ENCODE measurements at places on chromosomes 2 and 18.

DNA sequence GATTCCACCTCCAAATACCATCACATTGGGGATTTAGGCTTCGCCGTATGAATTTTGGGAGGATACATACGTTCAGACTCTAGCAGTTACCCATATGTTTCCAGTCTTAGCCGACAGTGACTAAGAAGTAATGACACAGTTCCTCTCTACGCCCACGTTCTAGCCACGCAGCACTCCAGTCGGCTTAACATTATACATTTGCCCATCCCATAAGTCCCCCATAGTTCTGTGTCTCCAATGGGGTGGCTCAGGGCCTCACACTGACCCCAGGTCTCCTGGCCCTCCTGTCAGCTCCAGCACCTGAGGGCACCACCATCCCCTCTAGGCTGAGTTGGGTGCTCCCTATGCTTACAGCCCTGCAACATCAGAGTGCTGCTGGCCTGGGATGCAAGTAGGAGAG, 18.4 kb upstream of the CNDP2 start:
- no peak for ATAC-seq

- ATAC-seq = no peak
Observed at GRCh38 chr2:121288454-121289231, 3.6 kb upstream of the TFCP2L1 start.

- no peak for ATAC-seq
Observed at GRCh38 chr2:191803007-191803406, 43.9 kb downstream of the CAVIN2 start.

DNA sequence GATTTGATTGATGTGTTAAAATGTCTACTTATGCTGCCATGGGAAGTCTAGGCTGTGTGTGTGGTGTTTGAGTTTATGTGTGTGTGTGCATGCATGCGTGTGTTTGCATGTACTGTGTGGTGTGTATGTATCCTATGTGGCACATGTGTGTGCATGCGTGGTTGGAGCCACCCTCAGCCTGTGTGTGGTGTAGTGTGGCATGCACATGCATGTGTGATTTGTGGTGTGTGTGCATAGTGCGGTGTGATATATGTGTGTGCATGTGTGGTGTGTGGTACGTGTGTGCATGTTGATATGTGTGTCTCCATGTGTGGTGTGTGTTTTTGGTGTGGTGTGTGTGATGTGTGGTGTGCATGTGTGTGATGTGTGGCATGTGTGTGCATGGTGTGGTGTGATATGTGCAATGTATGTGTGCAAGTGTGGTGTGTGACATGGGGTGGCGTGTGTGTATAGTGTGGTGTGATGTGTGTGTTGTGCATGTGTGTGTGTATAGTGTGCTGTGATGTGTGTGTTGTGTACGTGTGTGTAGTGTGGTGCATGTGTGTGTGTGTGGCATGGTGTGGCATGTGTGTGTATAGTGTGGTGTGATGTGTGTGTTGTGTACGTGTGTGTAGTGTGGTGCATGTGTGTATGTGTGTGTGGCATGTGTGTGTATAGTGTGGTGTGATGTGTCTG, 66.6 kb upstream of the HDAC4 start:
- ATAC-seq = no peak

DNA sequence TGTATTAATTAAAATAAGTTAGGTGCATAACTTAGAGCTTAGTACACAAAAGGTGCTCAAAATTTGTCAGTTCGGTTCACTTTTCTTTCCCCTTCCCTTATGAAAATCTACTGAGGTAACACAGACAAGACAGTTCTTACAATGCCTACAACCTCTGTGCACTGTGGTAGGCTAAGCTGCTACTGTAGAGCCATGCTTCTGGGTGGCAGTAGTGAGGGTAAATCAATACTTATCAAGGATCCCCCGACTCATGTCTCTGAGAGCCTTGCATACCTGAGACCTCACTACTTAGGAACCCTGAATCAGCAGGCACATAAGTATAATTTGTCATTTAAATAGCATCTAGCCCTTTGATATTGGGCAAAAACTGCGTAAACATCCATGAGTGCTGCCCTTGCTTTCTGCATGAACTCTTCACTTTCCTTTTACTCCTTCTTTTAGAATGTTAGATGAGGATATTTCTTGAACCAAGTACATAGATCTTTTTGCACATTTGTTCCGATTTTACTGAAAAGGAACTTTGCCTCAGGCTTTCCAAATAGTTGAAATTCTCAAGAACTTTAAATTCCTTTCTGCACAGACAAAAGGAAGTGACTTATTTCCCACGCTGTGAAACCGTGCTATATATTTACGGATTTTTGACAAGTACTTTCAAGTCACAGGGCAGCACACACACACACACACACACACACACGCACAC, 234.4 kb downstream of the TRIB2 start:
- no peak for ATAC-seq

DNA sequence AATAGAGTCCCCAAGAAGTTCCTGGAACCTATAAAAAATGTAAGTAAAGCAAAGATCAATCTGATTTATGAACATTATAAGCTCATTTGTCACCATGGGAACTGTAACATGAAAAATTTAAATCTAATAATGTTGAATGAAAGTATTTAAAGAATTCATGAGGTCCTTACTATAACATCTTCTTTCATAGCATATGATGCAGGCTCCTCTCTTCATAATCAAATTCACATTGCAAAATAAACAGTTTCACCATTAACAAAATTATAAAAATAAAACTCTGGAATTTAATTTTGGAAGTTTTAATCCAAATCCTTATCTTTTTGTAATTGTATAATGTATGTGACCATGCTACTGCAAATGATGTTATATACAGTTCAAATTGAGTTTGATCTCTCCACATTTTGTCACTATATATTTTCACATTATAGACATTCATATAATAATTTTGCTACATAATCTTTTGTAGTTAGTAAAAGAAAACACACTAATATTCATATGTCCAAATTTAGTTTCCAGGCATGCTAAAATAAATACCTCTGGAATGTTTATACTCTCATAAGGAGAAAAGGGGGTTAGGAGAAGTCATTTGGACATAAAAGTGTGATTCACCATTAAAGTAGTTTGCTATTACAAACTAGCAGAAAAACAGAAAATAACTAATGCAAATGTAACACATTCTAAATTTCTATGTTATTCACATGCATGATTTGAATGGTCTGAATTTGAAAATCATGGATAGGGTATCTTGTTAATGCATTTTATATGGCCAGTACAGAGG, 954.1 kb downstream of the DSC3 start:
- no peak for ATAC-seq

Data from activated CD4-positive, CD25-positive, alpha-beta regulatory T cell treated with anti-CD3 and anti-CD28 coated beads, Interleukin-2, amount 50 U/mL, for 24 hours (primary cell).